Left renal pelvis (tissue), 4 donors: ENCODE measurements at places on chromosomes 5 and 9. TPM values are rescaled to one million over a fixed set of nuclear protein-coding genes. Genes with fewer than 3 reads are reported as not detected.

ZNF474 gene
- polyA plus RNA-seq = 0.76 TPM

PCDHB12 gene
- 8.6 TPM for polyA plus RNA-seq

FBXL7 gene
- 79.3 TPM for polyA plus RNA-seq

DPYSL3 gene
- polyA plus RNA-seq = 44.8 TPM

- DNase-seq = no peak
Measured at GRCh38 chr9:113658545-113658895, 195.0 kb downstream of the RGS3 start.

DNA sequence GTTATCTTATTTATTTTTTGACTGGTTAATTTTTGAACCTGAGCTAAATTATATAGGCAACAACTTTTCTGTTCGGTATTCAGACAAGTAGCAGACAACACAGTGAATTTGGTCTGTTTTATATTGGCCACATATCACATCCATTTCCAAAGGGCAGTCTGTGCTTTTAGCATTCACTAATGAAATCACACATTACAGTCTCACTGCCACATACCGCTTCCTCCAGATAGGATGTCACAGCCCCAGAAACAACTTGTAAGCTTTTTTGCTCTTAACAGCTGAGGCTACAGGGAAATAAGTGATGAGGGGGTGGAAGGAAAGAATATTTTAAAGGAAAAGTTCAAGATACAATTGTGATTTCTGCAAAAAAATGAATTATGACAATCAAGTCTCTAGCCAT, 140.6 kb downstream of the PLCXD3 start:
- DNase-seq = no peak

- no peak for DNase-seq
Measured at GRCh38 chr9:35277628-35278359, 116.0 kb downstream of the UNC13B start.

- DNase-seq = no peak
Measured at GRCh38 chr5:110045158-110045557, 355.4 kb downstream of the MAN2A1 start.

- no peak for DNase-seq
Measured at GRCh38 chr9:85053206-85053786, 383.8 kb downstream of the NTRK2 start.

GRCh38 chr5:129977810-129978209, 73.5 kb downstream of the CHSY3 start:
- no peak for DNase-seq
